ENCODE measurements at places on chromosomes 5 and 9.

DNA sequence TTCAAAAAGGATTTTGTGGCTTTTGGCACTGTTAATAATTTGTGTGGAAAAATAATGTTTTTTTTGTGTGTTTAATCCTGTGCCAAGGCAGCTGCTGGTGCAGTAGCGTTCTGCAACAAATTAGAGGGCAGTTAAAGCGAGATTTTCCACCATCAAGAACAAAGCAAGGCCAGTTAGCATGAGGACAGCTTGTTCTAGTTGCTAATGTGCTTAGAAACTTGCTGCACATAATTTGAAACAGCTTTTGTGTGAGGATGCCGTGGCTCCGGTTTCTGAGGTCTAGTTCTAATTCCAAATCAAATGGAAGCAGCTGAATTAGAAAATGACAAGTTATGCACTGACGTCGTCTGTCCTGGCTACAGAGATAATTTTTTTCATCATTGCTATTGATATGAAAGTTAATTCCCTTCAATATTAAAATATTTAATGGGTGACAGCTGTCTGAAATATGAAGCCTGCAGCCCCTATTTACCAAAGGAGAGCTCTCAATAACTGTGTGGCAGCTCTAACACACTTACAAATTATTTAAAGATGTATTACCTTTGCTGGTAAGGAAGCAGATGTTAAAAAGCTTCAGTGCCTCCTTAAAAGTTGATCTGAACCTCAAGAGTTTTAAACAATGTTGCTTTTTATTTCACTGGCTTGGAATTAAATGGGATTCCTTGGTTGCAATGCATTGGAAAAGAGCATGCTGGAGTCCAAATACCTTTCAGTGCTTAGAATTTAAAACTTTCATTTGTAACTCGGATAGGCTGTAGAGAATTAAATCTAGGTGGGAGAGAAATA is 128.6 kb downstream of the SPATA31D1 start:
- no peak for DNase-seq

GRCh38 chr5:96113170-96113939 is 151.7 kb upstream of the ELL2 start:
- DNase-seq = no peak

DNA sequence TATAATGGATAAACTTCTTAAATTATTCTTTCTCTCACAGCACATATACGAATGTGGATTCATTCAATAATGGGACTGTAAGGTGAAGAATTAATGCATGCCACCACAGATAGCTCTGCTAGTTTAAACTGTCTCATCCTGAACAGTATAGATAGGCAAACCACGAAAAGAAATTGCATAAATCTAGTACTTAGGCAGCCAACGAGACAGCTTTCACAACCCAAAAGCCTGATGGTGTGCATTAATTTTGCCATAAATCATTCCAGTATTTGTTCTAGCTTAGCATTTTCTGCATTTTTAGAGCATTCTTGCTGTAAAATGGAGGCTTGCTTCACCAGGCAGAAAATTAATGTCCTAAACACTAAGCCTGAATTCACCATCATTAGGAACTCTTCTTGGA is 834.2 kb upstream of the DMAC1 start:
- DNase-seq = no peak

GRCh38 chr5:174064171-174064570 is 18.7 kb downstream of the NSG2 start:
- no peak for DNase-seq

- no peak for DNase-seq
Observed at GRCh38 chr5:156479849-156480248, 152.9 kb downstream of the SGCD start.

DNA sequence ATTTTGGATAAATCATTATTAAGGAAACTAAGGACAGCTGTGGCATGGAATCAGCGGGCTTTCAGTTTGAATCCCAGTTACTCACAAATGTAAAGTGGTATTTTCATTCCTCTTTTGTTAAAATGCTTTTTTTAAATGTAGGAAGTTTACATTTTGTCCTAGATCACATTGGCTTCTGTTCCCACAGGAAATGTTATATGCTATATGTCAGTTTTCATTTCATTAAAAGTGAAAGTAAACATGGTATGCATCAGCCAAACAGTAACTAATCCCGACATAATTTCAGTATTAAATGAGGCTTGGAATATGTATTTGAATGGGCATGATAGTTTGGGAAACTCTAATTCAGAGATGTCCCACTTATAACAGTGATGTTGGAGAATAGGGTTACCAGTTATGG is 18.6 kb upstream of the SMIM15 start:
- DNase-seq = no peak

DNA sequence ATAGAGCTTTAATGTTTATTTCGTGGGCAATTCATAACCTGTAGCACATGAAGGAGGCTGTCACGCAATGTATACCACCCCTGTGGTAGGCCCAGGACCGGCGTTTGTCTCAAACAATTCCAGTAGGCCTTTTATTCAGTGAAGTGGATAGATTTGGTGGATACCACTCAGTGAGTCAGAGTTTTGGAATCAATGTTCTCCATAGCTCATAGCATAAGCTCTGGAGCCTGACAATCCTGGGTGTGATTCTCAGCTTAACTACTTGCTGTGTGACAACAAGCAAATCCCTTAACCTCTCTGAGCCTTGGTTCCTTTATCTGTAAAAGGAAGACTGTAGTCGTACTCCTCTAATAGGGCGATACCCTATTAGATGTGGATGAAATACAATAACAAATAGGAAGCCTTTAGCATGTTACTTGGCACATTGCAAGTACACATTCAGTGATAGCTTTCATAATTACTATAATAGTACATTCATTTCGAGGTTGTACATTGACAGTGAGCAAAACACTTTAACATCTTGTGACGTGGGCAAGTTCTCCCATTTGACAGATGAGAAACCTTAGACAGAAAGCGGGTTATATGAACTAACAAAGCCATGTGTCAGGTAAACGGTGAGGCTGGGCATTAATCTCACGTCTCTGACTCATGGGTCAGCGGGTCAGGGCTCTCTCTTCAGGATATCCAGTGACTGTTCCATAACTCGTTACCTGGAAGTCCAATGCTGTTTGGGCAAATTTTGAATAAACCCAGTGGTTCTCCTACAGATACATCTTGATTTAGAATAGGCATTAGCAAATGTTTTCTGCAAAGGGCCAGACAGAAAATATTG is 130.8 kb downstream of the C9orf152 start:
- no peak for DNase-seq

GRCh38 chr9:104319198-104319597 is 184.9 kb upstream of the OR13F1 start:
- DNase-seq = no peak

- no peak for DNase-seq
Observed at GRCh38 chr9:21679432-21679831, 123.0 kb upstream of the MTAP start.

DNA sequence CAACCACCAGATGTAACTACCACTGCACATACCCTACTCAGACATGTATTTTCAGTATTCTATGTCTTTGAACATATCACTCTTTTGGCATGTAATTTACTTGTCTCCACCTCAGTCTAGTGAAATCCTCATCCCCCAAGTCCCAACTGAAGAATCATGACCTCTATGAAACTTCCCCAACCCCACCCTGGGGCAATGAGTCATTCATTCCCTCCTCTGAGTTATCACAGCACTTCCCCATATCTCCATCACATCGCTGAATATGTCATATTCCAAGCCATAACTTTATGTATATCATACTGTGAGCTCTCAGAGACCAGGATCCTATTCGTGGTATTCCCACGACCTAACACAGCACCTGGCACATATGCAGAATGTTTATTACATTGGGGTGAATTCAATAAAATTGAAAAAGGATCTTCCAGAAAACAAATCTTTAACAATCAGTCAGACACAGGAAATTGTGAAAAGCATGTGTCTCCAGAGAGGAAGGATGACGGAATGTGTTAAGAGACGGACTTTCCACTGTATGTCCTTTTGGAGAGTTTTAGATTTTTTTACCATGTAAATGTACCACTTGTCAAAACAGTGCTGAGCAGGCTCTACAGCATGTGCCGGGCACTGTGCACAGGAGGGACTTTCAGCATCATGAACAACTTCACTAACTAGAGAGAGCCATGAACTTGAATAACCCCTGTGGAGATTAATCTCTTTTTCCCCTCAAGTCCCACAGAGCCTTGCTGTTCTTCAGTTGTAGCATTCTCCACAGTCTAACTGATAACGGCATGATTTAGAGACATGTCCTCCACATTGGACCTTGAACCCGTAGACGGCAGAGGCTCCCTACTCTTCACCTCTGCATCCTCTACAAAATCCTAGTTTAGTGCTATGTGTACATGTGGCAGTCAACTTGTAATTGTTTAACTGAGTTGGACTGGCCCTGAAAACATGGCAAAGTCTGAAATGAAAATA is 213.5 kb downstream of the GLIS3 start:
- no peak for DNase-seq

GRCh38 chr5:59598547-59598874 is 295.0 kb downstream of the PDE4D start:
- DNase-seq = no peak

DNA sequence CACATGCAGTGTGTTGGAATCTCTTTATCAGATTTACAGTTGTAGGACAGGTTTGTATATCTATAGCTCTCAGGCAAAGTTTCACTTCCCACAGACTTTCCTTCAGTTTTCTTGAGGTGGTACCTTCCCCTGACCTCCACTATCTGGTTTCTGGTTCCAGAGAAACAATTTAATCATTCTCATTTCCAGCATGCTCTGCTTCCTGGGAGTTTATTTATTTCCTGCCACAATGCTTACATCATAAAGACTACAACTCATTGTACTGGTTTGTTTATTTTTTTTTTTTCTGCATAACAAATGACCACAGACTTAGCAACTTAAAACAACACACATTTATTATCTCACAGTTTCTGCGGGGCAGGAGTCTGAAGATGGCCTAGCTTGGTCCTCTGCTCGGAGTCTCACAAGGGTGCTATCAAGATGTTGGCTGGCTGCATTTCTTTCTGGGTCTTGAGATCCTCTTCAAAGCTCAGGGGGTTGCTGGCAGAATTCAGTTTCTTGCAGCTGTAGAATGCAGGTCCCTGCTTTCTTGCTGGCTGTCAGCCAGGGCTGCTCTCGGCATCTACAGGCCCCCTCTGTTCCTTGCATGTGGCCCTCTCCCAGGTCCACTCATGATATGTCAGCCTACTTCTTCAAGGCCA is 247.7 kb downstream of the ENC1 start:
- DNase-seq = no peak

DNA sequence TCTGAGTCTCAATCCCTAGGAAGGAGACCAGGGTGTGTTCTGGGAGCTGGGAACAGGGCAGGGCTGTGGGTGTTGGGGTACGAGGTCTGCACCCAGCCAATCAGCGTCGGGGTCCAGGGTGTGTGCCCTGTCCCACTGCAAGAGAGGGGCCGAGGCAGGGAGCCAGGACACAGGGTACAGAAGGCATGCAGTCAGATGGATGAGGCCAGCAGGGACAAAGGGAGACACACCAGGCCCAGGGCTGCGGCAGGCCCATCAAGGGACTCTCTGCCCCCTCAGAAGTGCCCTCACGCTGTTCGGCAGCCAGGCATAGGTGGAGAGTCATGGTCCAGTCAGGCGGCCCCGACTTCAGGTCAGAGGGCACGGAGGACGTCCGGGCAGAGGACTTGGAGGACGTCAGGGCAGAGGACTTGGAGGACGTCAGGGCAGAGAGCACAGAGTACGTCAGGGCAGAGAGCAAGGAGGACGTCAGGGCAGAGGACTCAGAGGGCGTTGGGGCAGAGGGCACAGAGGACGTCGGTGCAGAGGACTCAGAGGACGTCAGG is 28.8 kb upstream of the ADAMTS2 start:
- DNase-seq = no peak

- DNase-seq = no peak
Observed at GRCh38 chr9:123561046-123561445, 205.0 kb downstream of the CRB2 start.

- no peak for DNase-seq
Observed at GRCh38 chr5:5103245-5103644, 36.9 kb upstream of the ADAMTS16 start.

- no peak for DNase-seq
Observed at GRCh38 chr9:109771087-109771486, 8.9 kb upstream of the PALM2AKAP2 start.

DNA sequence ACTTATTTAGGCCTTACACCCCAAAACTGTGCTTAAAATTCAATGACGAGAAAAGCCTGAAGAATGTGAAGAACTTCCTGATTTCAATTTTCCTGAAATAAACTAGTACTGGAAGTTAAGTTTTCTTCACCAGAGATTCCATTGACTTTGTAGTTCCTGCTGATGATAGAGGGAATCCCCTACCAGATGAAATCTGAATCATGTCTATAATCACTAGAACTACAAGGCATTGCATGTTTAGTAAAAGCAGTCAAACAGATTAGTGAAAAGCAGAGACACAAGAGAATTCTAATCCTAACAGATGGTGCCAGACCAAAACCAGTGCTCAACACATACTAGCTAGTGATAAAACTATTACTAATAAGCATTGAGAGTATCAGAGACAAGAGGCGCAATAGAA is 130.0 kb downstream of the PDE4D start:
- no peak for DNase-seq

DNA sequence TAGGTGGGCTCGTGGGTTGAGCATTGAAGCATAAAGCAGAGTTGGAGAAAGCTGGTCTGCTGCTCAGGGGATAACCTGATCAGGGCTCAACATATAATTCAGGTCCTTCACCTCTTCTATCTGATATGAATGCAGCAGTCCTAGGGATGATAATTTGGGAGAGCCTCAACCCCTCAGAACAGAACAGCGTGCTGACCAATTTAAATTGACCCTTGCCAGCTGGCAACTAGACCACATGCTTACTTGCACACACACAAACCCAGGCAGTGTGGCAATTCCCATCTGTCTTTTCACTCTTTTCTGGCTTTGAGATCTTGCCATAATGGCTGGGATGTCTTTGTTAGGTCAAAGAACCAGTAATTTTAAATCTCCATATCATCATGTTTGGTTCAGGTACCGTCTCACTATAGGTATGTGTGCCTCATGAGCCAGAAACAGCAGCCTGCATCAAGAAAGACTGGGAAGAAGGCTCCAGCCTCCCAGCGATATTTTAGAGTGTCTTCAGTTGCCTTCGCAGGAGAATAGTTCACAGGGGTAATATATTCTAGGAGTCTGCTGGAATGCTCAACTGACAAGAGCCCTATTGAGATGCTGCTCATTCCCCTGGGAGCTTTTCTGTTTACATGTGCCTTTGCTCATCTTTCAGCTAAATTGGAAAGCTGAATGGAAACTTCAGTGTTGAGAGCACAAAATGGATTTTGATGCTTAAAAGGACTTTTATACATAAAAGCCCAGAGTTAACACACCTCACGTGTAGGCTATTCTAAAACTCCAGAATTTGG is 497.6 kb downstream of the RASEF start:
- no peak for DNase-seq

All from GM12892 (cell line).